HepG2 (cell line): ENCODE measurements at places on chromosomes 7 and 10. TPM values are rescaled to one million over a fixed set of nuclear protein-coding genes. Genes with fewer than 3 reads are reported as not detected.

The SLC26A3 gene
- total RNA-seq: 0.08 and 0.11 TPM in 2 replicates

The CYP2C19 gene
- not detected in 2 replicates for total RNA-seq

The EGR2 gene
- total RNA-seq: 0.11 TPM in 1 of 2 replicates, not detected in the other

The IGF2BP3 gene
- 37.7 and 51.2 TPM in 2 replicates for total RNA-seq

DNA sequence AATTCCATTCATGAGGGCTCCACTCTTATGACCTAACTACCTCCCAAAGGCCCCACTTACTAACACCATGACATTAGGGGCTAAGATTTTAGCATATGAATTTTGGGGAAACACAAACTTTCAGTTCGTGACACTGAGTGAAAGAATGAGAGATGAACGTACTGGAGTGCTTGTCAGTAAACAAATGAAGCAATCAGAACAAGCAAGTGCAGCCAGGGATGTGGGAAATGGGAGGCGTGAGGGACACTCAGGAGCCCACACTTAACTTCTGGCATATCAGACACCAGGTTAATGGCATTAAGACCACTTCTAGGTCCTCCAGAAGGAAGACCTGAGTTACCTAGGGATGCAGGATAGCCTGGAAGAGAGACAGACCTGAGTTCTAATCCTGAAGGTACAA, 2.3 kb upstream of the MDFIC start:
- peaks cover 19% of the 10 kb centered on the region for H3K27me3 ChIP-seq
- H3K36me3 ChIP-seq: no peaks in the 10 kb centered on the region
- DNase-seq: no peak
- H3K4me3 ChIP-seq: no peak overlapping the region
- H3K27ac ChIP-seq: no peak overlapping the region

- DNase-seq: no peak
- no peak overlapping the region for H3K4me3 ChIP-seq
- H3K27me3 ChIP-seq: no peaks in the 10 kb centered on the region
- no peak overlapping the region for H3K27ac ChIP-seq
Observed at GRCh38 chr7:100208911-100209408, 10.8 kb upstream of the PVRIG start.

- no peaks in the 10 kb centered on the region for H3K36me3 ChIP-seq
- H3K27ac ChIP-seq: no peak overlapping the region
- no peak for DNase-seq
- H3K4me3 ChIP-seq: no peak overlapping the region
- H3K4me1 ChIP-seq: no peaks in the 10 kb centered on the region
Observed at GRCh38 chr10:131790021-131790420, 110.8 kb upstream of the PPP2R2D start.

DNA sequence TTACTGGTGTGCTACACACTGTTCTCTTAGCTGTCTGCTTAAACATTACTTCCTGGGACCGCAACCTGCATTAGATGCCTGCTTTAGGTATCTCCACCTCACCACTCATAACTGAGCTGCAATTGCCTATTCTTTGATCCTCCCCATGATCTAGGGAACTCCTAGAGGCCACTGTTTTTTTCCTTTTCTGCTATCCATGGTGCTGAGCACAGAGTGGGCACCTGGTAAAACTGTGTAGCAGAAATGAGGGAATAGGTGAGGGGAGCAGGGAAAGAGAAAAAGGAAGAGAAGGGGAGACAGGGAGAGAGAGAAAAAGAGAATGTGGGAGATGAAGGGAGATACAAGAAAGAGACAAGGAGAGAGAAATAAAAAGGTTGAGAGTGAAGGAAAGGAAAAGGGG, 434.9 kb downstream of the ADRA2A start:
- no peak for DNase-seq
- H3K27me3 ChIP-seq: no peaks in the 10 kb centered on the region
- no peak overlapping the region for H3K4me3 ChIP-seq

DNA sequence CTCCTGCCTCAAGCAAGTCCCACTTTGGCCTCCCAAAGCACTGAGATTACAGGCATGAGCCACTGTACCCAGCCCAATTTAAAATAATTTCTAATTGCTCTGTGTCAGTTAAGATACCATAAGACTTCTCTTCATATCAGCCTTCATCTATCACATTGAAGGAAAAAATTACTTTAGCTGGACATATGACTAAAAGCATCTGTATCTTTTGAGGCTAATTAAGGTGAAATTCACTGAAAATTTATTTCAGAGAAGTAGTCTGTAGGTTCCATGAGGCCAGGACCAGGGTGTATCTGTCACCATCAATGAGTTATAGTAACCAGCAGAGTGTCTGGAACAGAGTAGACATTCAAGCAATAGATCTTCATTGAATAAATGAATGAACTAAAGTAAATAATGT, 205.2 kb upstream of the PHYHIPL start:
- peaks cover 53% of the 10 kb centered on the region for H3K4me1 ChIP-seq
- H3K36me3 ChIP-seq: no peaks in the 10 kb centered on the region
- H3K27me3 ChIP-seq: no peaks in the 10 kb centered on the region

- H3K4me1 ChIP-seq: peaks cover 9% of the 10 kb centered on the region
- H3K27me3 ChIP-seq: no peaks in the 10 kb centered on the region; the same call in 1 of the 2 replicates
- H3K36me3 ChIP-seq: no peaks in the 10 kb centered on the region
- H3K27ac ChIP-seq: no peak overlapping the region
- DNase-seq: peak; percentile 56
Observed at GRCh38 chr10:14782691-14783363, 8.1 kb upstream of the FAM107B start.

DNA sequence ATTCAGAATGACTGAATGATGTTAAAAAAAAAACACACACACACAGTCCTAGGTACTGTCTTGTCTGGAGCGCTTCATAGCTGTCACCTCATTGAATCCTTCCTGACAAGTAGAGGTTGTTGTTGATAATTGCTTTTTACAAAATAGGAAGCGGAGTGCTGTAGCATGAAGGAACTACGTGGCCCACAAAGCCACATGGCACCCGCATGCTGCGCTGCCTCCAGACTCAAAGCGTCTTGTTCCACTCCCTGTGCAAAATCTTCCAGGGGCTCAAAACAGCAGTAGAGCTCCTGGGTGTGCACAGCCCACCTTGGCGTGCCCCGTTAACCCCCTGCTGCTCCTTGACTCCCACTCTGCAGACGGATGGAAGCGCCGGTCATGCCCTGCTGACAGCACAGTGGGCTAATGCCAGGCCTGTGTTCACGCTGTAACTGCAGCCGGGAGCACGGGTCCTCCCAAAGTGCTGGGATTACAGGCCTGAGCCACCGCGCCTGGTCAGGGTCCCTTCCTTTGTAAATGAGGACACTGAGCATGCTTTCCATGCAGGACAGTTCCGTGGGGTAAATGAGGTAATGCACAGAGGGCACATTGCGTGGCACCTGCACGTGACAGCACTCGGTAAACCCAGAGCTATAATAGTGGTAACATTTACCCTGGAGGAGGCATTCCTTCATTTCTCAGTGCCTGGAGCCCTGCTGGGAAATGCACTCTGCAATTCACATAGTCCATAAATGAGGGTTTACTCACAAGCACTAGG, 91.1 kb upstream of the GNA12 start:
- H3K27me3 ChIP-seq: peaks cover 42% of the 10 kb centered on the region
- no peaks in the 10 kb centered on the region for H3K36me3 ChIP-seq
- H3K4me3 ChIP-seq: no peak overlapping the region
- no peak for DNase-seq

DNA sequence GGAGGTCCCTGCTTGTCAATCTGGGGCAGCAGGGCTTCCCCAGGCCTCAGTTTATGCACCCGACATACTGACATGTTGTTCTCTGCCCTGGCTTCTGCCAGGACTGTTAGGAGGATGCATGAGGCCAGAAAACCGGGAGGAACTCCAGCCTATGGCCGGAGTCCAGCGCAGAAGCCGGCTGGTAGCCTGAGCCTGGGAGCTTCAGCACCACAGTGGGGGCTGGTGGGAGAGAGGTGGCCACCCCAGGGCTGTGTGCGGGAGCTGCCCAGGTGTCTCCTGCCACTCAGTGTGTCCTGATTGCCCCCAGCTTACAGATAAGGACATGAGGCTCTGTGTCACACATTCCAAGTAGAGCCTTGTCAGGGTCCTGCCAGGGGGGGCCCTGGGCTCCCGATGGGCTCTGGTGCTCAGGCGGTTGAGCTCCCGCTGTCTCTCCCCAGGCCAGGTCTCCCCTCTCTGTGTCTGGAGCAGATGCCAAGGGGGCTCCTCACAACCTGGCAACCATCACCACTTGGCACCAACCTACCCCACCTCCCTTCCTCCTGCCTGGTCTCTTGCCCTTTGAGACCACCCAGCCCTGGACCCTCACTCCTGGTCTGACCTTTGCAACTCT, 32.3 kb downstream of the PPIF start:
- no peak for DNase-seq
- peak overlapping the region; percentile 71 for H3K4me3 ChIP-seq
- H3K36me3 ChIP-seq: no peaks in the 10 kb centered on the region

GRCh38 chr7:26861050-26861449, 3.3 kb downstream of the SKAP2 start:
- H3K27me3 ChIP-seq: no peaks in the 10 kb centered on the region
- peaks cover 38% of the 10 kb centered on the region for H3K4me1 ChIP-seq

DNA sequence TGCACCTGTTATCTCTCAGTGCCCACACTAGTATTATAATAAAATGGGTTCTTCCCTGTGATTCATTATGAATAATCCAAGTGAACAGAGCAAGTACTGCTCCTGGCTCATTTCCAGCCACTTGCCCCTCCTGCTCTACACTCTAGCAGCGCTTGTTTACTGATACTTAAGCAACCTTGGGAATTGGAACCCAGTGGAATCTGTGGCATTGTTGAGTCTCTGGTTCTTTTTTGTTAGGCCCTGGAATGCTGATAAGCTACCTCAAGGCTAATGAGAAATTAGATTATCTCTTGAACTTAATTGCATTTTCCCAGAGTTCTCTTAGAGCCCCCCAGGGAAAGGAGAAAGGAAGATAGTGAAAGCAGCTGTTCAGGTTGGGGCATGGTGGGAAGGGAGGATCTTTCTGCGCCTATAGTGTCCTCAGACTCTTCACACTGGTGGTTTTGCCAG, 34.0 kb downstream of the PRKAR2B start:
- DNase-seq: no peak
- H3K4me3 ChIP-seq: no peak overlapping the region
- no peaks in the 10 kb centered on the region for H3K36me3 ChIP-seq
- no peak overlapping the region for H3K27ac ChIP-seq
- H3K27me3 ChIP-seq: no peaks in the 10 kb centered on the region

DNA sequence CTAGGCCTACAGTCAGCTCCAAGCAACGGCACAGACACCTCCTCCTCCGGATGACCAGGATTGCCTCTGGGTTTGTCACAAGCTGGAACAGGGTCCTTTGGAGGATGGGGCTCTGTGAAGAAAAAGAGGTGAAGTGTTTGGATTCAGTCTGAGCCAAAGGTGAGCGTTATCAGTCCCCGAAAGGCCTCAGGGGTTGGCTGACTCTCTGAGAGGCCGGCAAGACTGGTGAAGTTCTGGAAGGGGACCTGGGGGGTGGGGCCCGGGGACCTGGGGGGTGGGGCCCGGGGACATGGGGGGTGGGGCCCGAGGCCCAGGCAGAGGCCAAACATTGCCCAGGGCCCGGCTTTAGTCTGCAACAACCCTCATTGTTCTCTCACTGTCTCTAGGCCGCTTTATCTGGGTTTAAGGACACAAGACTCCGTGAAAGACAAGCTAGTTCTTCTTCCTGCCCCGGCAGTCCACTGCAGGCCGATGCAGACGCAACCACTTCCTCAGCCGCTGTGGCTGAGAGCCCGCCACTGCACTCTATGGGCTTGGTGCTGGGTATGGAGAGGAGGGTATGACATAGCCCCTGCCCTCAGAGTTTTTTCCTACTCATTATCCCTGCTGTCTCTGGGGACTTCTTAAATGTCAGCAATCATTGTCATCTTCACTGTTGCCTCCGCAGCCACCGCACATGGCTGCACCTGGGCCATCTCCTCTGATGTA, 27.4 kb upstream of the PSAP start:
- H3K36me3 ChIP-seq: no peaks in the 10 kb centered on the region
- no peak for DNase-seq
- peaks cover 2% of the 10 kb centered on the region; the same call in 1 of the 2 replicates for H3K27me3 ChIP-seq
- no peak overlapping the region for H3K27ac ChIP-seq
- no peak overlapping the region for H3K4me3 ChIP-seq

DNA sequence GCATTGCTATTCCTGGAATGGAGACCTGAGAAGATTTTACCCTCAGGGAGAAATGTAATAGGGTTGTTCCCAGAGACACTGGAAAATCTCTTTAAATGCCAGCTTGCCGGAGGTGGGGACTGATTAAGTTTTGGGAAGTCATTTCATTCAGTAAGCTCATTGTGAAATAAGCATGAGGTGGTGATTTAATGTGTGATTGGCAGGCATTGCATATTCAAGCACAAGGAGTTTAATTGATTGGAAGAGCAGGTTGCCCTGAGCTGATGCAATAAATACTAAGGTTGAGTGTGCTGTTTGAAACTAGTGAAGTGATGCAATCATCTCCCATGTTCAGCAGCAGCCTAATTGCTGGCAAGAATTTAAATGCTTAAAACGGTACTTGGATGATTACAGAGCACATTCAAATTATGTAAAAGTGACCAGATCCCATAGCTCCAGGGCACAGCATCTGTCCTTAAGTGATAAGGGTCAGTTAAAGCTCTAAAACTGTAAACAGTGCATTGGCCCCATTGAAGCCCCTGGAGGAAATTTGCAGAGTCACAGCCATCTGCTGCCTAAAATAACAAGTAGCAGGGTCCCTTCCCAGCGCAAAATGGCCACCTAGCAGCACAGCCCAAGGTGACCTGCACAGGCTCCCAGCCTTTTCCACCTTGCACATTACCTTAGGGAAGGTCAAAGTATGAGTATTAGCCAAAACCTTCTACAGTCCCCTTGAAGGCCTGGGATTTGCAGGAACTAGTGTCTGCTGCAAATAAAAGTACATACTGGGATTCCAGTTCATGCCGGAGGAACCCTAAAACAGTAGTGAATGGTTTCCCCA, 92.1 kb downstream of the CCDC71L start:
- H3K4me1 ChIP-seq: no peaks in the 10 kb centered on the region
- H3K36me3 ChIP-seq: no peaks in the 10 kb centered on the region
- no peak for DNase-seq
- H3K27ac ChIP-seq: no peak overlapping the region
- H3K27me3 ChIP-seq: 0 out of 3 replicates have a peak, but pooled peaks cover 4% of the 10 kb centered on the region

- no peaks in the 10 kb centered on the region for H3K27me3 ChIP-seq
- no peak overlapping the region for H3K4me3 ChIP-seq
- H3K27ac ChIP-seq: no peak overlapping the region
- H3K4me1 ChIP-seq: peaks cover 54% of the 10 kb centered on the region
- DNase-seq: no peak
Observed at GRCh38 chr10:113071446-113071845, 121.4 kb downstream of the TCF7L2 start.
